Activated CD8-positive, alpha-beta memory T cell treated with anti-CD3 and anti-CD28 coated beads, Interleukin-2, amount 50 U/mL, for 48 hours (primary cell): ENCODE measurements at places on chromosomes 7 and 10.

DNA sequence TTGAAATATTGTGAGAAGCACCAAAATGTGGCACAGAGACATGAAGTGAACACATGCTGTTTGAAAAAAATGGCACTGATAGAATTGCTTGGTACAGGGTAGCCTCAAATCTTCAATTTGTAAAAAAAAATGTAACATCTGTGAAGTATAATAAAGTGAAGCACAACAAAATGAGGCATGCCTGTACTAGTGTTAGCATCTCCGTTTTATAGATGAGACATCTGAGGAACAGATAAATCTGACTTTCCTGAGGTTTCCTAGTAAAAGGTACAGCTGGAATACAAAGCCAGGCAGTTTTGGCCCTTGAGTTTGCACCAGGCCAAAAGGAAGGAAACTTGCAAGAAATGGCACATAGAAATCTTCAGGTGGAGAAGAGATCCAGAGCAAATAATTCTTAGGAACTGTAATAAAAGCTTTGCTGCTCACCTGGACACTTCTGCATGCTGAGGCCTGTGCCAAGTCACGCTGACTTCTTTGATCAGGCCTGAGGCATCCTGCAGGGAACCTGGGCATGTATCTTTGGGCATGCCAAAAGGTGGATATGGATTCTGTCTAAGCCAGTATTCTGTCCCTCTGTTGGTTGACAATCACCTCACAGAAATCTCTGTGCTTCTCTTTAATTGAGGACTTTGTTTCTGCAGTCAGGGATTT, 251.5 kb upstream of the PLPP4 start:
- no peak for DNase-seq

DNA sequence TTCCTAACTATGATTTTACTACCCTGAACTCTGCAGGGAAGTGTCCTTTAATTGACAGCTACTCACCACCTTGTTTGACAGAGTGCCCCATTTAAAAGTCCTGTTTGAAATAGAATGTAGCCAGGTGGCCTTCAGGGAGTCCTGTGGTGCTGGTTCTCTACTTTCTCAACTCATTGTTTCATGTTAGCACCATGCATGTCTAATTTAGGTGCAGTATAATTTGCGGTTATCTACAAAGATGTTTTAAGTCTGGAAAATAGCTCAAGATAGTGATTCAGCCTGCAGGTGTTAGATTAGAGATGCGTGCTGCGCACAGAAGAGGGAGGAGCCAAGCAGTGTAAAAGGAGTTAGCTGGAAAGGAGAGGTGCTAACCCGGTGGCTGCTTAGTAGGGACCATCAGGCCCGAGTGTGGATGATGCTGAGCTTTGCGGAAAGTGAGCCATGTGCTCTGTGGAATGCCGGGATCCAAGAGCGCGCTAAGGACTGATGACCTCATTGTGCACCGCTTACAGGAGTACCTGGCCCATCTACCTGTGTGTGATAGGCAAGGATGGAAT, 1.2 kb downstream of the CCM2 start:
- DNase-seq: peak; percentile 74

DNA sequence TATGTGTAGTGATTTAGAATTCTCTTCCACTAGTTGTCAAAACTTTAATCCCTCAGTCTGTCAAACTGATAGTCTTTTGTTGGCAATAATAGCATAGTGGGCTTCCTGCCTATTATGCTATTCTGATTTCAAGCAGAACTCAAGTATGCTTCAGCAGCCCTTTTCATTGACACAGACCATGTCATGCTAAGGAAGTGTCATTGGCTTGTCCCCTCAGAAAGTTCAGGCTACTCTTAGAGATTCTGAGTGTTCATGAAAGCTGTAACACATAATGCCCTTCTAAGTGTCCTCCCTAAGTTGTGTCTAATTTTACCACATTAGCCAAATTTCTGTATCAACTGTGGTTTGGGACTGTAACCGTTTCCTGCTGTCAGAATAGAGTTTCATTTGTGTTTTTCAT, 198.7 kb downstream of the THSD7A start:
- no peak for DNase-seq

DNA sequence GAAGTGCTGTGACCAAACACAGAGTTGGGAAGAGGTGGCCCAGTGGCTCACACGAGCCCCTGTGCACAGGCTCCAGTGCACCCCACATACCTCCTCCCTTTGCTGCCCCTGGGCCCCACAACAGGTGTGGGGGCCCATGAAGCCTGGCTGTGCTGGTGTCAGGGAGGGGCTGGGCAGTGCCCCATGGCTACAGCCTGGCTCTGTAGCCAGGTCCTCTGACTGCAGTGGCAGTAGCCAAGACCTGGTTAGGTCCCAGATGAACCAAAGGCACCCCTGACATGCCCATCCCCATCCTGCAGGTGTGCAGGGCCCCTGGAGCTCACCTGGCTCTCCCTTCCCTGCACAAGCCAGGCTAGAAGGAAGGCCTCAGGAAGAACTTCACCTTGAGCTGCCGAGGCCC, 176.3 kb downstream of the GRID1 start:
- DNase-seq: no peak

- no peak for DNase-seq
Measured at GRCh38 chr7:158073845-158074840, 513.5 kb downstream of the PTPRN2 start.

DNA sequence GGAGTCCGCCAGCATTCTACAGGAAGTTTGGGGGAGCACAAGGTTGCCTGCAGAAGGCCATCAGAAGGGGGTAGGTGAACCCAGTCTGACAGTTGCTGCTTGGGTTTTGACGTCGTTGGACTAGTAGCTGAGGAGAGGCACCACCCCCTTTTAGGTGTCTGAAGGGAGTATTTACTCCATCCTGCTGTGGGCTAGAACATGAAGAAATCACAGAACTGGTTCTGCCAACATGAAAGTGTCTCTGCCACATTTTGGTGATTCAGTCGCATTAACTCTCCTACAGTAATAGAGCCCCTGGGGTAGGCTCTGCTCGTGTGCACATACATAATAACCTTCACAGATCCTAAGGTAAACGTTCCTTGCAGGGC, 834 bp upstream of the TRIL start:
- DNase-seq: no peak

- no peak for DNase-seq
Measured at GRCh38 chr10:16795410-16796073, 21.7 kb downstream of the RSU1 start.

DNA sequence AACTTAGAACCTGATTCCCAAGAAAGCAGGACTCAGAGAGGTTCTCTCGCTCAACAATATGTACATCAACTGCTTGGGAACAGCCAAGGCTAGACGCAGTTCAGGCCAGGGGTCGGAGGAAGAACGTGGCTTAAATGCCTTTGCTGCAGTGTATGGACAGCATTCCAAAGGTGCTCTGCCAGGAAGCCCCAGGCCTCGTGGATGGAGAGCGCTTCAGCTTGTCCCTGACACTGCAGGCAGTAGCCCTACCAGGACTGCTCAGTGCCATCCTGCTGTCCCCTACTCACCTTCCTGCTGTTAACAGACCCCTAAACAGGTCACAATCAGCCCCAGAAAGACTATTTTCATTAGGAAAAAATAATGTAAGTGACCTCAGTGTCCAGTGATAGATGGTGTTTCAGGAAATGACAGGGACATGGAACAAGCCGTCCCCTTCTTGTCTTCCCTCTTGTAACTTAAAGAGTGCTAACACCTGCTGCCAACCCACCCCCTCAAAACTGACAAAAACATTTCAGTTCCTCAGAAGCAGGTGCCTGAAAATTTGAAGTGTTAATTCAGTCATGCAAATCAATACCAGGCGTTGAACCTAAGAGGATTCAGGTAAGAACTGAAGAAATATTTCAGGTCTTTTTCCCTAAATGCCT, 16.5 kb downstream of the CREB3L2 start:
- no peak for DNase-seq

GRCh38 chr7:110842796-110843195, 248.1 kb upstream of the LRRN3 start:
- no peak for DNase-seq

GRCh38 chr7:136064627-136065237, 87.6 kb upstream of the MTPN start:
- no peak for DNase-seq

GRCh38 chr10:69262292-69262751, 16.0 kb upstream of the HK1 start:
- DNase-seq: no peak

- DNase-seq: peak; percentile 56
Measured at GRCh38 chr10:3780771-3781467, 4.1 kb downstream of the KLF6 start.

DNA sequence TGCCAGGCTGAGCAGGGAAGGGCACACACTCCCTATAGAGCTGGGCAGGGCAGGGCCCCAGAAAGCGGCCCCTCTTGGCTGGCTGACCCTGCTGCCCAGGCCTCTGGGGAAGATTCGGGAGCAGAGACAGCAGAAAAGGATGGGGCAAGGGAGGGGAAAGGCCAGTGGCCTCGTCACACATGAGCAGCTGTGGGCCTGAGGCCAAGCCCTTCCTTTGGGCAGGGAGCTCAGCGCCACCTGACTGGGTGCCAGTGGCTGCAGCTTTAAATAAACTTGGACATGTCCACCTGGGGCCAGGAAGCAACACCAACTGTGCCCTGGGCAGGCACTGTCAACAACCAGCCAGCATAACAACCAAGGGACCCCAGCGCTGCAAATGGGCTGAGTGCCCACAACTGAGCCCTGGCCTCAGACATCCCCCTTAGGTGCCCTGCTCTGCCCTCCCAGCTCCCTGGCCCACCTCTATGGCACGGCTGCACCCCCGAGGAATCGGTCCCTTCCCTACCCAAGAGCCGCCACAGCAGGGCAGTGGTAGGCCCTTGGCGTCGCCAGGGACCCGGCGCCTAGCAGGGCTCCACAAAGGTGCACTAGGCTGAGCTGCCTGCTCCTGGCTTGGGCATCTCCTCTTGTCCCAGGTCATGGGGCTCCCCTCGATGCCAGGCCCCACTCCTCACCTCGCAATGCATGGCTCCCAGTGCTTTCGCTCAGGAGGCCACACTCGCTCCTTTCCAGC, 2.6 kb downstream of the CAMK2B start:
- no peak for DNase-seq

DNA sequence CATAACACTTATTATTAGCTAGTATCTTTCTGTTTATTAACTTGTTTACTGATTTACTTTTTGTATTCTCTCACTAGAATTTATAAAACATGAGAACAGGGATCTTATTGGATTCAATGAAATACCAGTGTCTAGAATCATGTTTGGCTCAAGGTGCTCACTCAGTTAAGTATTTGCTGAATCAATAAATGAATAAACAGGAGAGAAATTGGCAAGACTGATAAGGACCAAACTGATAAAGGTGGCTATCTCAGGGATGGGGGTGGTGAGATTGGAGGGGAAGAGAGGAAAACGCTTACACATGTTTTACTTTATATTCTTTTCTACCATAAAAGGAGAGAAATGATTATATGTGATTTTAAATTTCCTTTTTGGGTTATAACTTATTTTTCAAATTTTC, 43.3 kb upstream of the CCDC6 start:
- DNase-seq: no peak

GRCh38 chr7:87816389-87816788, 59.8 kb downstream of the SLC25A40 start:
- DNase-seq: no peak

GRCh38 chr7:48894574-48894973, 29.8 kb upstream of the CDC14C start:
- DNase-seq: no peak

DNA sequence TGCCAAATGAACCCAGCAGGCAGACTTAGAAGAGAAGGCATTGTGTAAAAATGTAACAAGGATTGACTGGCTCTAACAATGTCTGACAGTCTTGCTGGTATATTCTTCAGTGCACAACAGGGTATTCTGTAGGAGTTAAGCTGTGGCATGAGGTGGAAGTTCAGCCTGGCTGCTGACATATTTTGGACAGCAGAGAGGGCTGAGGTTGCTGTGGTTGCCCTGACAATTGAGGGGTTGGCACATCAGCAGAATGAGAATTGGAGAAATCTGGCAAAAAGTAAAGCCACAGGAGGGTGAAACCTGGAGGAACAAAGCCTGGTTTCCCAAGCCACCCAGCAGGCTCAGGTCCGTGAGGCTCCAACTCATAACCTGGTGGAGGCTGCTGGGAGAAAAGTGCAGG, 220.2 kb downstream of the JAZF1 start:
- no peak for DNase-seq

GRCh38 chr7:20439416-20440185, 108.9 kb downstream of the ITGB8 start:
- no peak for DNase-seq

- DNase-seq: no peak
Measured at GRCh38 chr7:153422291-153423209, 629.6 kb upstream of the DPP6 start.

DNA sequence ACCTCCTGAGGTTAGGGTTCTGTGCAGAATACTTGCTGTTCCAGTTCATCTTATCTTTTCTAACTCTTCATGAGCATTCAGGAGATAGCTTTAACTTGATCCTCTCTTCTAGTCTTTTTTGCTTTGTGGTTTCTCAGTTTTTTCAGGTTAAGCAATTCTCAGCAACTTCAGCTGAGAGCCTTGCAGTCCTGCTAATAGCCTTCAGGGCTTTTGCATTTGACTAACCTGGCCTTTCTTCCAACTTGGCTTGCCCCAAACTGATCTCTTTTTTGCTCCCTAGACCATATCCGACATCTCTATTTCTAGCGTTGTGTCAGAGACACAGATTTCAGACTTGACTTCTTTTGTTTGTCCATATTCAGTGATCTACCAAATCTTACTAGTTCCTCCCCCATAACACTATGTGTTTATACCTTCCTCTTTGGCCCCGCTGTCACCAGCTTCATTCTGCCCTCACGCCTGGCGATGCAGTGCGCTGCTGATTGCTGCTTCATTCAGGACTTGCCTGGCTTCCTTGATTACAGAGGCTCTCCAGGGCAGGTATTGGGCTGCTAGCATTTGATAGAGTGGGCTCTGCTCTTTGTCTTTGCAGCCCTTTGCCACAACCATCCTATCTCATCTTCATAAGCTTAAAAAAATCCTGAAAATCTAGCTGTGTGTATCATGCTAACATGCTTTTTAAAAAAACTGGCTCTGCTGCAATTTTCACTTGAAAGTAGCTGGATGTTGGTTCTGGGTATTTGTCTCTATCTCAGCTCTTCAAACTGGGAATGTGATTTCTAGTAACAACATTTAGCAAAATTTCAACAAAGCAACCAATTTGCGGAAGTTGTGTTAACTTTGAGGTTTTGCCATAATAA, 9.6 kb downstream of the CUL1 start:
- DNase-seq: no peak

DNA sequence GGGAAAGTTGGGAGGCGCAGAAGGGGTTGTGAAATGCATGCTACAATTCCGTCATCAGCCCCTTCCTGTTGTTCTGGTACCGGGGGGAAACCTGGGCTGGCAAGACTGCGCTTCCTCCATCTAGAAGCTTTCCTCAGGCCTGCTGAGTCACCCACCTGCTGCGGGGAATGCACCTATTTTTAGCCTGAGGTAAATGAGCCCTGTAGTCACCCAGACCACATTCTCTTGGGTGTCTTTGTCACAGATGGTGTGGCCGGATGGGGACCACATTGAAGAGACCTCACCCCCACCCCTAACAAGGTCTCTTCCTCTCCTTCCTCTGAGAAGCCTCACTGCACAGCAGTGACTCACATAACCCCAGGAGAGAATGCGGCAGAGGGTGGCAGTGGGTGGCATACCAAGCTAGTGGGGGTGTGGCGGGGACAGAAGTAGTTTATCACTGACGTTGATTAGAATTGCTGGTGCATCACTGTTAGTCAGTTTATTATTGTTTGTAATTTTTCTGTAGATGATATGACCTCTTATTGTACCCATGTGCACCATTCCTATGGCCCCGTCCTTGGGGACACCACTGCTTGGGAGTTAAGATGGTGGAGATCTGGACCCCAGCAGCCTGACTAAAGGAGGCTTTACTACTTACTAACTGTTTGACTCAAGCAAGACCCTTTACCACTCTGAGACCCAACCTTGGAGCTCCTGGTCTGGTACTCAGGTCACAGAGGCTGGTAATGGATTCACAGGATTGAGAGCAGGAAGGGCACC, 83.0 kb upstream of the DUSP5 start:
- peak; percentile 87 for DNase-seq
